Activated T-helper 17 cell treated with anti-CD3 and anti-CD28 coated beads, Interleukin-2, amount 50 U/mL, for 72 hours (primary cell): ENCODE measurements at places on chromosomes 7 and 10. TPM values are rescaled to one million over a fixed set of nuclear protein-coding genes. Genes with fewer than 3 reads are reported as not detected.

ATG9B gene
- total RNA-seq, result 2.9 TPM

DNA sequence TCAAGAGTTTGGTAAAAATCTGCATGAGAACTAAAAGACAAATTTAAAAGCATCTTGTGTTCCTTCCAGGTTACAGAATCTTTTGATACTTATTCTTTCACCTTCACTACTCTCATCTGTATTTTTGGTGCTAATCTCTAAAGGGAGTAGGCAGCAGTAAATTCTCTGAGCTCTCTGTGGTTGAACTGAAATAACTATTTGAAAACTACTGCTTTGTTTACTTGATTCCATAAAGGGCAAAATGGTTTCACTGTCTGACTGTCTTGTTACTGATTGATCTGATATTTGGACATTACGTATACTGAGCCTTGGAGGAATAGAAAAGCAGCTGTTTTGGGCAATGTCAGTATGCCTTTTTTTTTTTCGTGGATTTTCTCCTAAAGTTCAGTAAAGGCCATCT, 103.3 kb downstream of the CHRM2 start:
- no peak for ATAC-seq

DNA sequence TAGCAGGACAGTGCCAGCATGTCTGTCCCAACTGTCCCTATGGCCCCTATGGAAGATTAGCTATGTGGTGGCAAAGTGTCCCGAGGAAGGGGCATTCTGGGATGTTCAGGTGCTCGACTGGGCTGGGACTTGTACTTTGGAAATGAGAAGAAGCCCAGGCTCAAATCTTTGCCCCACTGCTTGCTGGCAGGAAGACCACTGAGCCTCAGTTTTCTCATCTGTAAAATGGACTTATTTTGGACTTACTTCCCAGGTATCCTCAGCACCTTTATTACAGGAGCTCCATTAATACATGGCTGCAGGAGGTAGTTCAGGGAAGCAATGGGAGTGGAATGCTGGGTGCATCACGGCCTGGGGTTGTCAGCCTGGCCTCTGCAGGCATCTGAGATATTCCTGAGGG, 71.2 kb downstream of the LHPP start:
- no peak for ATAC-seq

ERVW-1 gene
- total RNA-seq, result not detected

DNA sequence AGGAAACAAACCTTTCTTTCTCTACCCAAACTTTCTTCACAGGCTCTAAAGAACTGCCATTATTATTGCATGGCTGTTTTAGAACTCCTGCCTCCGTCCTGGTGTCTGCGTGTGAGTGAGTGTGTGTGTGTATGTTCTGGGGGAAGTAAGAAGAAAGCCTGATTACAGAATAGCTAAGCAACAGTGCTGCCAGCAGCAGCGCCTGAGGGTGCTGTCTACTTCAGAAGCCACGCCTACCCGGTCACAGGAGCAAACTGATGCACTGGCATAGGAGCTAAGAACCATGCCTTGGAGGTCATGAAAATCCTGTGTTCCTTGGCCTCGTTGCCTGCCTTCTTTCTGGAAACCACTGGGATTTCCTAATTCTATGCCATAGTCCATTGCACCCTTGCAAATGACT, 25.2 kb downstream of the LIPK start:
- no peak for ATAC-seq

- peak; percentile 30 for ATAC-seq
These were observed 29.9 kb downstream of the ZNF438 start for GRCh38 chr10:31001740-31002139.

GRCh38 chr7:83415840-83416239, 233.1 kb downstream of the SEMA3E start:
- ATAC-seq, result no peak

- ATAC-seq, result no peak
These were observed 3.4 kb downstream of the LRRC27 start for GRCh38 chr10:132335189-132336063.

GRCh38 chr7:151684408-151685175, 164.9 kb upstream of the RHEB start:
- ATAC-seq, result no peak

DNA sequence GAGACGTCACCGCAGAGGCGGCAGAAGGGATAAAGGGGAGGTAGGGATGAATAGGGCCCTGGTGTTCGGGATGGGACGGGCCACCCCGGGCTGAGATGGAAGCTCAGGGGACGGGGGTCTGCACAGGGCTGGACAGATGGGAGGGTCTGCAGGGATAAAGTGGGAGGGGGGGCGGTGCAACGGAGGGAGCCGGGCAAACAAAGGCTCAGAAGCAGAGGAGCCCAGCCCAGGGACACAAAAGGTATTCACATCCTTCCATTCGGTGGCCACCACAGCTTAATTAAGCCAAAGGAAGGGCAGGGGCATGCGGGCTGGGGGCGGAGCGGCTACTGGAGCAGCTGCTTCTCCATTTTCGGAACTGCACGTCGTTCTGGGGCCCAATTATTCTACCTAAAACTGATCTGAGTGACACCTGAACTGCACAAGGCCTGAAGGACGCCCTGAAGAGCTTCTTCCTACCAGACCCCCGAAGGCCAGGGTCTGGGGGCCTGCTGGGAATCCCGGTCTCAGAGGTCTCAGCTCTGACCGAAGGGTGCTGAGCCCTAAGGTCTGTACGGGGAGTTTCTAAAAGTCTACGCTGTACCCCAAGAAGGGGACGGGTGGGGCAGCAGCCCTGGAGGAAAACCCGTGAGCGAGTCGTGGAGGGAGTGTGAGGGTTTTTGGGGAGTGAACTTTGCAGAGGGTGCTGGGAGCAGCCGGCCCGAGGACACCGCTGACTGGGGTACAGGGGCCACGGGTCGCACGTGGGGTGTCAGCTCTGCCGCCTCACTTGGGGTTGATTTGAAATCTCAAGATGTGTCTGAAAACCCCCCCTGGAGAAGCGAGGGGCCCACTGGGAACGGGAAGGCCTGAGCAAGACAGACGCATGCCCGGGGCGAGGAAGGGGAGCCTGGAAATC, 334.8 kb downstream of the DNAJB6 start:
- ATAC-seq, result no peak

- peak; percentile 73 for ATAC-seq
These were observed 35.7 kb downstream of the P4HA1 start for GRCh38 chr10:73060738-73061635.

DNA sequence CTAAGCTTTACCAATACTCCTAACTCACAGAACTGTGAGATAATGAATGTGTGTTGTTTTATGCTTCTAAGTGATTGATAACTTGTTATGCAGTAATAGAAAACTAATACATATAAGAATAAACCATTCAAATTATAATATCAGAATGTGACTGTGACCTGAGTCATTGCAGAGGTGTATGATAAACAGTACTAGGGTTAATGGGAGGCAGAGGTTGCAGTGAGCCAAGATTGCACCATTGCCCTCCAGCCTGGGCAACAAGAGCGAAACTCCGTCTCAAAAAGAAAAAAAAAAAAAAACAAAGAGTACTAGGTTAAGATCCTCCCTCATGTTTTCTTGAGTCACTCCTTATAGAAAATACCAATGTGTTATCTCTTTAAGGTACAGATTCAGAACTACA, 950.3 kb downstream of the SORCS1 start:
- ATAC-seq, result no peak

PLA2G12B gene
- total RNA-seq, result not detected

- no peak for ATAC-seq
These were observed 3.0 kb downstream of the ZYX start for GRCh38 chr7:143384148-143384547.

IPMK gene
- total RNA-seq, result 10.6 TPM

PLPP4 gene
- total RNA-seq, result not detected

- ATAC-seq, result no peak
These were observed 36.5 kb downstream of the CAMK2B start for GRCh38 chr7:44288811-44289340.

AKR1C8 gene
- 0.26 TPM for total RNA-seq

- ATAC-seq, result peak; percentile 70
These were observed 21.1 kb downstream of the FAM53B start for GRCh38 chr10:124722798-124723783.

DNA sequence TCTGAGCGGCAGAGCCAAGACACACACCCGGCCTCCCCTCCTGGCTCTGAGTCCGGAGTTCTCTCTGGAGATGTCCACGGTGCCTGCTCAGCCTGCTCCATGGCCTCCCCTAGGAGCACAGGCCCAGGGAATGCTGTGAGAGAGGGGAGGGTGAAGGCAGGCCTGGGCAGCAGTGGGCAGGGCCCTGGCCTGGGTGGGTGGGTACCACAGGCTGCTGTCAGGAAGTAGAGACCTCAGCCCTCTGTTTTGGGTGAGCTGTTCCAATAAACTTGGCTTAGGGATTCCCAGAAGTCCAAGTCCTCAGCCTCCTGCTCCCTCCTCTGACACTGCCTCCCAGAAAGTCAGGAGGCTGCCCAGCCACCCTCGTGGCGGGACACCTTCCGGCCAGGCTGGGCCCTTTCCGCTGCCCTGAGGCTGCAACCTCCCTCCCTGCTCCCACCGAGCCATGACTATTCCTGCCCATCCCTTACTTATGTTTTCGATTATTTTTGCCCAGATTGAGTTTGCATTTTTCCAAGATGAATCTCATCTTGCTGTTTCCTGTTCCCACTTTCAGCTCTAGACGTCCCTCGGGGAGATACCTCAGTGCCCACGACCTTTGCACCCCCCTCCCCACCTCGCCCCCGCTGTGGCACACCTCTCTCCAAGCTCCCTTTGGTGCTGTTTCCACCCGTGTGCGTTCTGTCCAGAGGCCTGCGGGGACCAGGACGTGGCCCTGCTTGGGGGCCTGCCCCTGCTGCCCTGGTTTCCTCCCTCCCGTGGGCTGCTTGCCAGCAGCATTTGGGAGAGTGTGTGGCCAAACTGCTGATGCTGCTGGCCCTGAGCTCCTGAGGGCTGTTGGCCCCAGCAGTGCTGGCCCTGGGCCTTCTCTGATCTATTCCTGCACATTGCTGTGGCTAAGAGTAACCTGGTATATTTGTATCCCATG, 5.8 kb upstream of the POLM start:
- ATAC-seq, result no peak

DNA sequence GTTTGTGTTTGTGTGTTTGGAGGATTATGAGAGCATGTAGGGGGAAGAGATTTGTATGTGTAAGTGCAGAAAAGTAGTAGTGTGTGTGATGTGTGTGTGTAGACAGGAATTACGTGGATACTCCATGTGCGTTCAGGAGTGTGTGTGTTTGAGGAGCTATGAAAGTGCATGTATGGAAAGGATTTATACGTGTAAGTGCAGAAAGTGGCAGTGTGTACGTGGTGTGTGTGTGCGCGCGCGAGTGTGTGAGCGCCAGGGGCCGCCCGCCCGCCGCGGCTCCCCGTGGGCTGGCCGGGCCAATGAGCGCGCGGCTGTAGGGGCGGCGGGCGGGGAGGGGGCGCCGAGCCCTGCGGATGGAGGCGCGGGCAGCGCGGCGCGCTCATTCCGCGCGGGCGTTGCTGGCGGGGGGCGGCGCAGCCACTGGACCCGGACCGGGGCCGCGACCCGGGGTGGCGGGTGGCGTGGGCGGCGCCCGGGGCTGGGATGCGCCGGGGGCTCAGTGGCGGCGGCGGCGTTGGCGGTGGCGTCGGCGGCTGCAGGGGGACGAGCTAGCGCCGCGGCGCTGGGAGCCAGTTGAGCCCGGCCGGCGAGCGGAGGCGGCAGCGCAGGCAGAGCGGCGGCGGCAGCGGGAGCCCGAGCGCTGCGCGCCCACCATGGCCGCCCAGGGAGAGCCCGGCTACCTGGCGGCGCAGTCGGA, at the start of gene BICC1:
Gene BICC1 (plus strand): TSS at position 382 of the 697 bp plus-strand sequence. CDS start 272 bp downstream, at position 654.
- ATAC-seq, result peak; percentile 32

C7orf57 gene
- 0.32 TPM for total RNA-seq

DNA sequence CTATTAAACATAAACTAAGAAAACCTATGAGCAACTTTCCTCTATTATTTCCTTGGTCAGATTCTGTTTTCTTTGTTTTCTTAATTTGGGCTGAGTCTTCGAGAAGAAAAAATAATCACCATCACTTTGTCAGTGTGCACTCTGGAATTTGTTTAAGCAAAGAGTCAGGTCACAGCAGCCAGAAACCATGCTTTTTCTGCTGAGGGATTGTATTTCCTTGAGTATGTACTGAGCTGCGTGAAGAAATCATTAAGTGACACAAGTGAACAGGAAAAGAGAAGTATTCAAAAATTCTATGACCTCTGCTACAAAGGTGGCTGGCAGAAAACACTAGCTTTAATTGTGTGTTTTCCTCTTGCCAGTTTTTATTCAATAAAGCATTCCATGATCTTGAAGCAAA, 249.6 kb downstream of the VTI1A start:
- no peak for ATAC-seq

- ATAC-seq, result no peak
These were observed 9.2 kb downstream of the CPSF4 start for GRCh38 chr7:99447943-99448342.

DNA sequence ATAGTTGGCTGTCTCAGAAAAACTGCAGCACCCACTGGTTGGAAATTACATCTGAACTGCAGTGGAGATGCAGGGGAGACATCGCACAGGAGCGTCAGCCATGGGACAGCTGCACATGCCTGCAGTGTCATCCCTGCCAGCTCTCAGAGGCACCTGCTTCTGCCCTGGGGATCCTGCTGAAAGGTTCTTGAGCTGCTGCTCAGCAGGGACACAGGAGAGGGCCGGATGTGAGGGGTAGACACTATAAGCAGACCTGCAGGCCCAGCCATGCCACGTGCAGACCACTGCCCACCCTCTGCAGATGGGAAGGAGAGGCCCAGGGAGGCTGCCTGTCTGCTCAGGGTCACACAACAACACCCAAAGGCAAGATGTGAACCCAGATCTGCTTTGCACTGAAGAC, 601.4 kb downstream of the DNAJB6 start:
- no peak for ATAC-seq

GIMAP6 gene
- 42.3 TPM for total RNA-seq

BMPER gene
- not detected for total RNA-seq

- no peak for ATAC-seq
These were observed 233.3 kb upstream of the FOXP2 start for GRCh38 chr7:114181280-114181679.

- ATAC-seq, result no peak
These were observed 14.4 kb downstream of the STK32C start for GRCh38 chr10:132293201-132293812.

GRCh38 chr10:99330347-99330924, 1.3 kb downstream of the CNNM1 start:
- no peak for ATAC-seq

SLC16A9 gene
- 0.42 TPM for total RNA-seq

DNA sequence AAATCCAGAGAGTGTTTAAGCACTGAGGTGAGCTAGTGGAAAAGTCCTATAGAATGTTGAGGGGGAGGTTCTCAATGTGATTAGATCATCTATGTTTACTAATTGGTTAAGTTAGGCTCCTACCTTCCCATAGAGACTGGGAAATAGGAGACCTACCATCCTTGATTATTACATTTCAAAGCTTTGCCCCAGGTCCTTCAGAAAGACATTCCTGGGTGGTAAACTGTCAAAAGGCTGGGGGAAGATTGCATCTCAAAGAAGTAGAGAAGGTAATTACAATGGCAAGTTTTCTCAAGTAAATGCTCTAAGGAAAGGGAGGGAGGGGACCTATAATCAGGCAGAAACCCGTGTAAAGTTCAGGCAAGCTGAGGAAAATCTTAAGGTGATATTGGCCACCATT, 247.8 kb upstream of the SMIM30 start:
- no peak for ATAC-seq

- no peak for ATAC-seq
These were observed 27.1 kb upstream of the TTYH3 start for GRCh38 chr7:2604608-2605174.
